Stimulated activated CD8-positive, alpha-beta memory T cell treated with anti-CD3 and anti-CD28 coated beads, Interleukin-4, amount 100 ng/mL, for 24 hours (primary cell): ENCODE measurements at places on chromosomes 12 and 14.

GRCh38 chr14:100623961-100624360, 36.7 kb upstream of the BEGAIN start:
- no peak for DNase-seq

DNA sequence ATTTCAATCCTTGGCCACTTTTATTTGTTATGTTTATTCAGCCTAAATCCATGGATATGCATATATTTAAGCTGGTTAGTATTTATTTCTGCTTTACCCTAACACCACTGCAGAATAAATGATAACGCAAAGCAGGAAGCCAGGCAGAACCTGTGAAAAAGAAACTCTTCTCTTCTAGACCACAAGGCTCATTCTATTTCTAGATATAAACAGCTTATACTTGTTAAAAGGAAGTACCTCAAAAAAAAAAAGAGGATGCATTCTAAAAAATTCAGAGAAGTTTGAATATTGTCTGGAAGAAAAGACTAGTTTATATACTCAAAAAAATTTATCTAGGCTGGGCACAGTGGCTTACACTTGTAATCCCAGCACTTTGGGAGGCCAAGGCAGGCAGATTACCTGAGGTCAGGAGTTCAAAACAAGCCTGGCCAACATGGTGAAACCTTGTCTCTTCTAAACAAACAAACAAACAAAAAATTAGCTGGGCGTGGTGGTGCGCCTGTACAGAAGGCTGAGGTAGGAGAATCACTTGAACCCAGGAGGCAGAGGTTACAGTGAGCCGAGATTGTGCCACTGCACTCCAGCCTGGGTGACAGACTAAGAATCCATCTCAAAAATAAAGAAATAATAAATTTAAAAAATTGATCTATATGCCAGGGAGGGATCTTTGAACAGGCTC, 55.8 kb downstream of the GALNT4 start:
- no peak for DNase-seq

- no peak for DNase-seq
Observed at GRCh38 chr12:72289633-72290032, 17.5 kb downstream of the TRHDE start.

DNA sequence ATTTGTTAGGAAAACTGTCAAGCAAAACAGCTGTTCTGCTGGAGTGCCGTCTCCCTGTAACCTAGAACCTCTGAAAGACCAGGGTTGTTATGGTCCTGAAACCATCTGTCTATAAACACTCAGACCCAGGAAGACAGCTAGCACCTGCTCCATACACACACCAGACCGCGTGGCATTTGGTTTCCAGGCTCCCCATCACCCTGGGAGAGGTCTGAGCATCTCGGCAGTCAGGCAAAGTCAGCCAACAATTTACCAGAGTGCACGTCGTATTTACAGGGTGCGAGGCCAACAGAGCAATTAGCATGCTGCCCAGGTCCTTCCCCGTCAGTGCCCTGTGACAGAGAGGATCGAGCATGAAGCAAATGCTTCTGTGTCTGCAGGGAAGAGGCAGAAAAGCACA, 272.5 kb downstream of the SLC15A4 start:
- no peak for DNase-seq

DNA sequence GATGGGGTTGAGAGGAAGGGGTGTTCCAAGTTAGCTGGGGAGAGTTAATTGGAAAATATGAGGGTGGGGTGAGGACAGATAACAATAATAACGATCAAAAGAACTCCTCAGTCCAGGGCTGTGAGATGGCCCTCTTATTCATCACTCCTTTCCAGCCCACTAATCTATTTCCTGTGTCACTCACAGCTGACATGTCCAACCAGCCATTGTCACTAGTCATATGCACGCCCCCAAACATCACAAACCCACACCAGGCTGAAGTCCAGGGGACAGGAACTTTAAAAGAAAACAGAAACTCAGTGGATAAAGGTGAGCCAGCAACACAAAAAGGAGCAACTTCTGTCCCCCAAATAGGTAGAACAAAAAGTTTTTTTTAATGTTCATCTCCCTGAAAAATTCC, 911 bp downstream of the CALCOCO1 start:
- no peak for DNase-seq

GRCh38 chr14:92516966-92517506, 3.5 kb downstream of the RIN3 start:
- no peak for DNase-seq

DNA sequence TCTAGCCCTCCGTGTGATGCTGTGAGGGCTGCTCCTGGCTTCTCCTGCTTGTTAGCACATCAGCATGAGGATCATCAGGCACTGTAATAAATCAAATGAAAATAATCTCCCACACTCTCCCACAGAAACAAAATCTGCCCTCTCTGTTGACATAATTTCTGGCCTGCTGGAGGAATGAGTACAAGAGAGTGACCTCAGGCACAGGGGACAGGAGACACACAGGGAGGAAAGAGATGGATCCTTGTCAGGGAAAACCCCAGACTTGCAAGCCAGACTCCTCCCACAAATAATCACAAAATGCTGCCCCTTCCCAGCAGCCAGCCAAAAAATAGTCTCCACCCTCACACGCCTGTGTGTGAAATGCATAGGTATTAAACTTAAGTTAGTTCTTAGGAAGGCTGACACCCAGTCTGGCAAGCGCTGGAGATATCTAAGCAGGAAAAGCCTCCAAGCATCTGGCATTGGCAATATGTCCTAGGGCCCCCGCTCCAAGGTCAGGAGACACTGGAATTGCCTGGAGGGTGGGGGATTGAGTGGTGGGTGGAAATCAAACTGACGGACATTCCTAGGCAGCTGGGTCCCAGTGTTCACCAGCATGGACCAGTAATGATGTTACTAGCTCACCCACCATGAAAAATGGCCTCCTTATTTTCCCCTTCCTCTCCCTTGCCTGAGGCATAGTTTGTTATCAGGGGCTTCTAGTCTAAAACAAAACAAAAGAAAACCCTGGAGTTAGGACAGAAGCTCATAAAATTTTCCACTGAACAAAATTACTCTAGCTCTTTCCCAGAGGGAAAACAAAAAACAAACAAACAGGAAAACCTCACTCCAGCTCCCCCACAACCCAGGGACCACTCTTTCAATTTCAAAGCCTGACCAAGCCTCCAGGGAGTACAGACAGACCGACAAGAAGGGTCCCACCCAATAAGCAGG, 22.0 kb downstream of the SMUG1 start:
- no peak for DNase-seq

GRCh38 chr12:72839696-72840095, 567.5 kb downstream of the TRHDE start:
- no peak for DNase-seq

- DNase-seq = no peak
Observed at GRCh38 chr12:2286461-2287131, 233.8 kb downstream of the CACNA1C start.

DNA sequence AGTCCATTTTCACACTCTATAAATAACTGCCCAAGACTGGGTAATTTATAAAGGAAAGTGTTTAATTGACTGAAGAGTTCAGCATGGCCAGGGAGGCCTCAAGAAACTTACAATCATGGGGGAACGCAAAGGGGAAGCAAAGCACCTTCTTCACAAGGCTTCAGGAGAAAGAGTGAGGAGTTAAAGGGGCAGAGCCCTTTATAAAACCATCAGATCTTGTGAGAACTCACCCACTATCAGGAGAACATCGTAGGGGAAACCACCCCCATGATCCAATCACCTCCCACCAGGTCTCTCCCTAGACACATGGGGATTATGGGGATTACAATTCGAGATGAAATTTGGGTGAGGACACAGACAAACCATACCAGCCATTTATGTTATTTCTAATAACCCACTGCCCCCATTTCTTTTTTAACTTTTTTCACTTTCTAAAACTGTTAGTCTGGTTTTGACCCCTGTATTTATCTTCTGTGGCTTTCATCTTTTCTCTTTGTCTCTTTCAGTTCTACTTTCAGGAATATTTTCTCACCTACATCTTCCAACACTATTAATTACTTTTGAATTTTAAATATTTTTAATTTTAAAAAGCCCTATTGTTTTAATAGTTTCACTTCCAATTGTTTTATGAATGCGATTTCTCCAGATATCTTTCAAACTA, 44.5 kb downstream of the WDR89 start:
- no peak for DNase-seq

GRCh38 chr14:101217616-101218371, 314.3 kb upstream of the RTL1 start:
- no peak for DNase-seq

- DNase-seq = no peak
Observed at GRCh38 chr12:52521175-52521567, 977 bp upstream of the KRT5 start.

- DNase-seq = no peak
Observed at GRCh38 chr12:45227316-45228067, 11.6 kb downstream of the ANO6 start.

- DNase-seq = no peak
Observed at GRCh38 chr14:30085943-30086342, 158.3 kb upstream of the PRKD1 start.

- no peak for DNase-seq
Observed at GRCh38 chr14:22296088-22296487, 292.9 kb downstream of the DAD1 start.

DNA sequence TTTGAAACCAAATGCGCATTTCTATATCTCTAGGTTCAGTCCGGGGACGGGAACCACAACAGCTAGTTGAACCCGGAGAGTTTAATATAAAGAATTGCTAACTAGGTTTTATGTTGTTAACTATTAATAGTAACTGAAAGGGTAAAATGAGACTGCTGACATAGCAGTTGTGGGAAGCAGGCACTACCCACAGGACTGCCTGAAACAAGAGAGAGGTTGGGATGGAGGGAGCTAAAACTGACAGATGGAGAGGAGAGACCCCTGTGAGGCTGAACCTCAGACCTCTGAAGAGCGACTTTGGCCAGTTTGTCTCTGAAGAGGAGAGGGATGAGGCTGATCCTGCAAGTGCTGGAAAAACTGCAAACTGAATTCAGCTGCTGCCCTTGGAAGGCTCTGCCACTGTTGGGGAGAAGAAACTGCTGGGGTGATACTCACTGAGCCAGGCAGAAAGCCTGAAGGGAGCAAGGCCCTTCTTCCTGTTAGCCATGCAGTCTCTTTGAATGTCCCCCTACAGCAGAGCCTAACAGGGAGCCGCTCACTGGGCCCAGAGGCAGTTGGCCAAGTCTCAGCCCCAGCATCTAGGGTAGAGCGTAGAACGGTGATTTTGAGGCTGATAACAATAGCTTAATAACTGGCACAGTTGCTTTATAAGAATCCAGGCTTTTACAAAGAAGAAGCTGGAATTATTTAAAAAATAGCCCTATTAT, 172.2 kb downstream of the NPAS3 start:
- DNase-seq = no peak

- DNase-seq = no peak
Observed at GRCh38 chr14:88379706-88380343, 5.6 kb upstream of the SPATA7 start.

DNA sequence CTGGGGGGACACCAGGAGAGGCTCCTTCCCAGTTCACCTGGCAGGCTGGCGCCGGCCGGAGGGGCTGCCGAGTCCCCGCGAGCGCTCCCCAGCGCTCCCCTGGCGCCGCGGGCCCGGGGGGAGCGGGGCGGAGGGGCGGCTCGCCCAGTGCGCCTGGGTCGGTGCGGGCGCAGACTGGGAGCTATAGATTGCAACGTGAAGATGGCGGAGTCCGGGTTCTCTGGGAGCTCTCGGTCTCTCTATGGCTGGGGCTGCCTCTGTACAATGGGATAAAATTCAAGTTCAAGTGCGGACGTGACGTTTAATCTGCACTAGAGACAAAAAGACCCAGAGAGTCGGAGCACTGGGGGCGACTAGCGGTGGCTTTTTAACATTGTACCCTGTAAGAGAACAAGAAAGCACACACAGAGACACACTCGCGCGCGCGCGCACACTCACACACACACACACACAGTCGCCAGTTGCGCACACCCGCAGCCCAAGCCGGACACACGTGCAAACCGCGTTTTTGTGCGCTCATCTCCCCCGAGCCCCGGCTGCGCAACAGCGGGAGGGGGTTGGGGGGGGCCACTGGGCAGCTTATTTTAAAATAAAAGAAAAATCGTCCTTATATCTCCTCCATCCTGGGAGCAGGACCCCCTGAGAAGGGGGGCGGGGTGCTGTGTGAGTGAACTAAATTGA, at the start of gene BCL11B:
TSS of gene BCL11B (minus strand) at position 247 of the 681 bp plus-strand sequence. CDS start 979 bp downstream, outside the sequence.
- peak; percentile 76 for DNase-seq
